ENCODE measurements at places on chromosomes 7 and 10.
A peak's percentile ranks its signal among the peaks of the same experiment; 100 is the strongest.

- DNase-seq, result no peak
Observed at GRCh38 chr7:8105449-8106095, 137.0 kb downstream of the GLCCI1 start.

- DNase-seq, result no peak
Observed at GRCh38 chr10:21953585-21954057, 49.9 kb downstream of the DNAJC1 start.

GRCh38 chr10:14705548-14706230 is 69.0 kb downstream of the FAM107B start:
- DNase-seq, result no peak

DNA sequence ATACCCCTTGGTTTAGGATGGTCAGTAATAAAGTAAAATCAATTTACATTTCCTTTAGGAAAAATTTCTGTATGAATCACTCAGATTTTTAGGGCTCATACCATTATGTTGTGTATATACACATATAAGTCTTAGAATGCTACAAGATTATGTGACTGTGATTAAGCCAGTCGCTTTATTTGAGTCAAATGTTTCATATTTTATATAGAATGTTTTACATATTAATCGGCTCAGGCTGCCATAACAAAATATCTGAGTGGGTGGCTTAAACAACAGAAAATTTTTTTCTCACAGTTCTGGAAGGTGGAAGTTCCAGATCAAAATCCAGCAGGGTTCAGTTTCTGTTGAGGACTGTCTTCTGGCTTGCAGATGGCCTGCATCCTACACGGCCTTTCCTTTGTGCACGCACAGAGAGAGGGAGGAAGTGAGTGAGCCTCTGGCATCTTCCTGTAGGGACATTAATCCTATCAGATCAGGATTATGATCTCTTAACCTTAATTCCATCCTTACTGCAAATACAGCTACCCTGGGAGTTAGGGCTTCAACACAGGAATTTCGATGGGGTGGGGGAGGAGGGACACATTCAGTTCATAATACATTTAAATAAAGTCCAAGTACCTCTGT is 198.0 kb downstream of the PHF14 start:
- no peak for DNase-seq

GRCh38 chr10:55158633-55159032 is 357.6 kb upstream of the PCDH15 start:
- DNase-seq, result no peak

DNA sequence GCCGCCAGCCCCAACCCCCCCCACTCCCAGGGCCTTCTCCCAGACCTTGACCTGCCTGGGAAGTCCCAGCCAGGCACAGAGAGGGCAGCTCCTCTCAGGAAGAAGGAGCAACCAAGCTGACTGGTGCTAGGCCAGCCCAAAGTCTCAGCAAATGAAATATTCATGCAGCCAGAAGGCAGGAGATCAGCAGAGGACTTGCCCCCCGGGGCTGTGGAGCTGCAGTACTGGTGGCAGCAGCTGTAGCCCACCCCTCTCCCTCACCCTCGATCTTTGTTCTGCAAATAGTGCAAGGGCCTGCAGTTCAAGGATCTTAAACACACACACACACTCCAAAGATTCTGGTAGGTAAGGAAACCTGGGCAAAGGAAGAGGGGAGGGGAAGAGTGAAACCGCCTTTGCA is 3.5 kb upstream of the SRRM3 start:
- no peak for DNase-seq

GRCh38 chr7:99127636-99128035 is 16.3 kb downstream of the SMURF1 start:
- no peak for DNase-seq

DNA sequence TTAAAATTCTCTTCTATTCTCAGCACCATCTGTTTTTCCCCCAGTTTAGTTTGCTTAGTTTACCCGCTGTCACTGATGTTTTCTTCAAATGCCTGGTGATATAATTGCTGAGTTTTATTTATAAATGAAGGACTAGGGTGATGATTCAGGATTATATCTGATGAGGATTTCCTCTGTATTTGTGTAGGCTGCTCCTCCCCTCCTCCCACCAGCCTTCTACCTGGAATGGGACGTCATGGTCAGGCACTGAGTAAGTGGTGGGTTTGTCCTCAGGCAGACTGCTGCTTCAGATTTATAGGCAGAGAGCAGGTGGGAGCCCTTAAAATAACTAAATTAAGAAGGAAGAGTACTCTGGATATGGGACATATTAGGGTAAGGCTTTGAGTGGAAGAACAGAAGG is 35.8 kb downstream of the PALS2 start:
- no peak for DNase-seq

DNA sequence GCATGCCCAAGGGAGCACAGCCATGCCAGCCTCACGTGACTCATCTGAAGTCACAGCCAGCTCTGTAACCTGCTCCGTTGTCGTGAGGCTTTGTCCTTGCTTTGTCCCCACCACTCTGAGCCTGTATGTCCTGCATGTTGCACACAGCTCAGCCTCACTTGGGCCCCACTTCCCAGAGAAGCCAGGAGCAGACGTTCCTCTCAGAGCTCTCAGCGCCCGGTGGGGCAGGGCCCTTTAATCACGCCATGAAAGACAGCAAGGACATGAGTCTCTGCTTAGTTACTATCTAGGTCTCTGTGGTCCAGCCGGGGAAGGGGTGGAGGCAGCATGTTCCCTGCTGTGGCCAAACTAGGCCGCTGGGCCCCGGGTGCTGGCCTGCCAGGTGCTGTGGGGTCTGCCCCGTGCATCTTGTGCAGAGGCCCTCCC is 127.4 kb upstream of the FAM20C start:
- no peak for DNase-seq

DNA sequence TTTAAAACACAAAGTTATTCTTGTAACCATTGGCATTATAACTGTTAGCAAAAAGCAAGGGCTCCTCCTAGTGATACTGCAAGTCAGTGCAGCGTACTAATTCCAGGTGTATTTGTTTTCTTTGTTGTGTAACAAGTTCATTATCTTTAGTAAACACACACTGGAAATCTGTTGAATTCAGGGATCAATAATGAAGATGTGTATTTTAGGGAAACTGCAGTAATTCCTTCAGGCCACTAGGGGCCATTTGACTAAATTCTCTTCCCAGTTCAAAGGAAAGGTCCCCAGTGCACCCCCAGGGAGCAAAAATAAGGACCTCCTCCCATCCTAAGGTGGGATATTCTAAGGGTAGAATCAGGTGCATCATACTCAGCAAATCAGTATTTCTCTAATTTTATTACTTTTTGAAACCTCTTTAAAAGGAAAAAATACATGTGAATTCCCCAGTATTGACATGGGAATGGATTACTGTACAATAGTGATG is 158.6 kb upstream of the LYZL1 start:
- no peak for DNase-seq

DNA sequence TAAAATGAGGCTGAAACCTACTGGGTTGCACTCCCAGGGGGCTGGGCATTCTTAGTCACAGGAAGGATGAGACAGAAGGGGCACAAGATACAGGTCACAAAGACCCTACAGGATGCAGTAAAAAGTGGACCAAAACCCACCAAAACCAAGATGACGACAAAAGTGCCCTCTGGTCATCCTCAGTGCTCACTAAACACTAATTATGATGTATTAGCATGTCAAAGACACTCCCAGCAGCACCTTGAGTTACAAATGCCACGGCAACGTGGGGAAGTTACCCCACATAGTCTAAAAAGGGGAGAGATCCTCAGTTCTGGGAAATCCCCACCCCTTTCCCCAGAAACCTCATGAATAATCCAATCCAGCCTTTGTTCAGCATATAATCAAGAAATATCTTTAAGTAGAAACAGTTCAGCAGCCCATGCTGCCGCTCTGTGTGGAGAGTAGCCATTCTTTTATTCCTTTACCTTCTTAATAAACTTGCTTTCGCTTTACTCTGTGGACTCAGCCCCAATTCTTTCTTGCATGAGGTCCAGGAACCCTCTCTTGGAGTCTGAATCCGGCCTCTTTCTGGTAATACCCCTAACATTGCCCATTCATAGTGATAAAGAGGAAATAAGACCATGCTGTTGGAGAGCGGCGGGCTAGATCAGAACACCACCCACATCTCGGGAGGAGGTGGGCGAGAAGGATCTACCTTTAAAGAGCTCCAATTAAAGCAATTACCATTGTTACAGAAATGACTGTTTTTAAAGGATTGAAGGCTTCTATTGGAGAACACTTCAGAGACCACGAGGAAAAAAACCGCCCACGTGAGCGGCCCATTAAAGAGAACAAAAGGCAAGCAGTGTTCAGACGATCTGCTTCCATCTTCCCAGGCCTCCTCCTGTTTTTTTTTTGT is 170.9 kb downstream of the USP6NL start:
- DNase-seq, result peak; percentile 42

GRCh38 chr10:78491812-78492211 is 458.1 kb downstream of the RPS24 start:
- DNase-seq, result no peak

GRCh38 chr10:70265032-70265689 is 18.6 kb downstream of the NPFFR1 start:
- no peak for DNase-seq

DNA sequence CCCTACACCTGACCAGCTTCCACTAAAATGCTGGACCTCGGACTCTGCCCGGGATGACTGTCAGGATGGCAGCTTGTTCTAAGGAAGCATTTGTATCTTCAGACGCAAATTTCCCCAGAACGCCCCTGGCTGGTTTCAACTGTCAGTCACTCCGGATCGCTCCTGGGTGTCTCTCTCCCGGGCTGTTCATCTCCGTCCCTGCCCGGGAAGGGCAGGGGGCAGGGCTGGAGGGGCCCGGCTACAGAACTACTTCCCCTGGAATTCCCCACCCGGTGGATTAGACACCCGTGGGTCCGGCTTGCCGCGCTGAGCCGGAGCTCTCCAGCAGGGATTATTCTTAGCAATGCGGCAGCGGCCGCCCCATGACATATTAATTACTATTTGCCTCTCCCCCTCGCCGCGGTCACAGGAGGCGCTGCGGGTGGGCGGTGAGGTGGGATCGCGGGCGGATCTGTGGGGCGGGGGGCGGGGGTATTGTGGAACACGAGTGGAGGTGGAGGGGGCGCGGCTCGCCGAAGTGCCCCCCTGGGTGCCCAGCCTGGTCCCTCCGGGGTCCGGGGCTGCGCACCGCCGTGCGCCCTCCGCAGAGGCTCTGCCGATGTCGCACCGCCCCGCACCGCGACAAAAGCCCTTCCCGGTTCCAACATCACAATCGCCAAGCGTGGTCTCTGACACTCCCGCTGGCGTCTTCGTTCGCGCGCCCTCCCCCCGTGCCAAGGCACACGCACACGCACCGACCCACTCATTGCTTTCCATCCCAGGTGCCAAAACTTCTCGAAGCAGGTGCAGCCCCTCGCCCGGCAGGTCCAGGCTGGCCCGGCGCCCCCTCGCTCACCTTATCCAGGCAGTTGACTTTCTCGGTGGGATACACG is 276.1 kb upstream of the NEBL start:
- DNase-seq, result no peak

DNA sequence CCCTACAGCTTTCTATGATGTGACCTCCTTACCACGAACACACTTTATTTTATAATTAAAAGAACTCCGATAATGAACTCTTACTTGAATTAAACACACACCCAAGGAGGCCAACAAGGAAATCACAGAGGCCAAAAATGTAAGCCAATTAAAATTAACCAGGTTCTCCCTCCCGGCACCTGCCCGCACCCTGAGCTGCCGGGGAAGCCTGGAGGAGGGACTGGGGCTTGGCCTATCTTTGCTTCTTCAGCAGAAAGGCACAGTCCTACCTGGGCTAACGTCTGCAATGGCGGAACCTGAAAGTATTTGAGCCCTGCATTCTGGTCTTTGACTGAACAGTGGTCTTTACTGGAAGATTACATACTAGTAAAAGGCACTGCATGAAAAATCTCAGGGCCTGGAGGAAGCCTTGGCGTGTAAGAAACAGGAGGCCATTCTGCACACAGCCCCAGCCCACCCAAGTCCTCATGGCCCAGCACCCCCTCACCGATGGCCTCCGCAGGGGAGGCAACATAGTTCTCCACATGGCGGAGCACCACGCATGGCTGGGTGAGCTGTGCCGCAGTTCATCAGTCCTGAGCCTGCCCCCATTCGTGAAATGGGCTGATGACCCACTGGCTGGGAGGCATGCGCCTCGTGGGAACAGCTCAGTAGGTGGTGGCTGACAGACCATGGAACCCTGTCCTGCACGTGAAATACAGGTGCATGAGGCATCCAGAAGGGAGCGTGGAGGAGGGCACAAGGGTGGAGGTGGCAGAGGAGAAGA is 173.8 kb downstream of the PARD3 start:
- no peak for DNase-seq

GRCh38 chr10:26112532-26112931 is 104.0 kb upstream of the GAD2 start:
- DNase-seq, result no peak

DNA sequence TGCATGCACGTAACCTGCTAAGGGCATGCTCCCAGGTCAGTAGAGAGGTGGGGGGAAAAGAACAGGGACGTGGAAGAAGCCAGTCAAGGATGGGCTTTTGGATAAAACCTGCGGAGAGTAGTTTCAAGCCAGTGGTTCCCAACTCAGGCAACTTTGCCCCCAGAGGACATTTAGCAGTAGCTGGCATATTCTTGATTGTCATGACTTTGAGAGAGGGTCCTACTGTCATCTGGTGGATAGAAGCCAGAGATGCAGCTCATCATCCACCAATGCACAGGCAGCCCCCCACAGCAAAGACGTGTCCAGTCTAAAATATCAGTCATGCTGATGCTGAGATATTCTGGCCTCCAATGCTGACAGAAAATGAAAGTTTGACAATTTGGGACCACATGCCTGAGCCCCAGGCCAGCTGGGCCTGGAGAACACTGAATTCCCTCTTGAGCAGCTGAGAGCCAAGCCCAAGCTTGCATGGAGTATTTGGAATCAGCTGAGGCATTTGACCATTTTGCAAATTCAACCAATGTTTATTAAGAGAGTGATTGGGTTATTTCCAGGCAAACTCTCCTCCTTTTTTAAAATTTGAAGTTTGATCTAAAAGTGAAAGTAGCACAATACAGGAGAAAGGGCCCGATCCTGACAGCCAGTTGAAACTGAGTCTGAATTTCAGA is 110.0 kb upstream of the C7orf33 start:
- DNase-seq, result no peak

GRCh38 chr10:6811153-6811552 is 231.1 kb upstream of the PRKCQ start:
- DNase-seq, result no peak

- no peak for DNase-seq
Observed at GRCh38 chr10:129272866-129273650, 194.0 kb upstream of the MGMT start.

- DNase-seq, result no peak
Observed at GRCh38 chr7:29993140-29993539, 3.5 kb upstream of the SCRN1 start.
